ENCODE measurements at places on chromosomes 2 and 18.

DNA sequence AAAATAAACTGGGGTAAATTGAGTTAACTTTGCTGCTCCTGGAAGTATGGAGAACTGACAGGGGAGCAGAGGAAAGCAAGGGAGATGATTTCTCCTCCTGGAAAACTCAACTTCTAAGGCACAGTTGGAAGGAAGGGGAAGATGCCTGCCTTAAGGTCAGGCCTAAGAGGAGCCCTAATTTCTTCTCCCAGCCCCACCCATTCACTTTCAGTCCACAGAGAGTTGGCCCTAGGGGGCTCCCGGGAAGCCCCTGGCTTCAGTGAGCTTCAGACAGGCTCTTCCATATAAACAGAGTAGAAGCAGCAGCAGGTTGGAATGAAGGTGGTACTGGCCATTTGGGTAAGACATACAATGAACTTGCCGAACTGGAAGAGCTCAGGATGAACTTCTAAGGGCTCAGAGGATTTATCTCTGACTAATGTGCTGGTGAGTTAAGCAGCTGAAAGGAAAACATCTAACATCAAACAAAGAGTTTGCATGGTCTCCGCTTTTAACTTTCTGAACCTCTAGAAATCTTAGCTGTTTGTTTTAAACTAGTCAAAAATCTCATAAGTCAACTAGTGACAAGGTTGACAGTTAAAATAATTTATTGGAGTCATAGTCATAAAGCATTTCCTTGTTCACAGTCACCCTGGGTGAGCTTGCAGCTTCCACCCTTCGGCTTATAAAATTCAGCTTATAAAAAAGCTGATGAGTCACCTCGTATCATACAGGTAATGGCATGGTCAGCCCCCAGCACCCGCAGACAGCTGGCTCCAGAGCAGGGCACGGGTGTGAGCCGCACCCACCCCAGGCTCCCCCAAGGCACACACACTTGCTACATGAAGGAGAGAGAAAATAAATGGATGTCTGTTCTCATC is 9.8 kb downstream of the MALL start:
- DNase-seq: no peak

- DNase-seq: no peak
These were observed 119.8 kb downstream of the NDUFA10 start for GRCh38 chr2:239905306-239905705.

GRCh38 chr2:182946958-182947369 is 80.5 kb upstream of the FRZB start:
- no peak for DNase-seq

DNA sequence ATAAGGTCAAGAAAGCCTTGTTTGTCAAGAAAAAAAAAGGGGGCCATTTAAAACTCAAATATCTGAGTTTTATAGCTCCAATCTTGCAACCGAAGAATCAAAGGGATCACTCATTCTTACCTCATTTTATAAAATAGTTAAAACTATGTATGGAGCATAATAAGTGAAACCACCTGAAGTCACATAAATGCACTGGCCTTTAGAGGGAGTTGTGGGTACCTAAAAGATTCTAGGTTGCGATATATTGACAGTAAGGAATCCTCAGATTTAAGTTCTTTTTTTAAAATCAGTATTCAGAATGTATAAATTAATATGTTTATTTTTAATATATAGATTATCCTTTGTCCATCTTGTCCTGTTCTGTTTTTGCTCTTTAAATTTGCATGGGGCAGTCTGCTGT is 3.4 kb downstream of the ARHGAP28 start:
- no peak for DNase-seq

DNA sequence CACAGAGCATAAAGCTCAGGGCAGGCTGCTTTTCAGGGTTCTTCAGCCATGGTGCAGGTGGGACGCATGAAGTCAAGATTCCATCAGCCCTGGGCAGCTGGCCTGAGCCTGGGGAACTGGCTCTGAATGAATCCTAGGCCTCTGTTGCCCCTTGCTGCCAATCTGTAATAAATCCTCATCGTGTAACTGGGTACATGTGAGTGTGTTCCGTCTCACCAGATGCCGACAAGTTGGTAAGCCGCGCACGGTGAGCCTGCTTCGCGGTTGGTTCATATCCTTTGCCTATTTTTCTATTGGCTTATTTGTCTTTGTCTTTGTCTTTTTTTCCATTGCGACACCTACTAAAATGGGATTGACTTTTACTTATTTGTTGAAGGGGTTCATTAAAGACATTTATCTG is 27.7 kb downstream of the B3GNT7 start:
- no peak for DNase-seq

DNA sequence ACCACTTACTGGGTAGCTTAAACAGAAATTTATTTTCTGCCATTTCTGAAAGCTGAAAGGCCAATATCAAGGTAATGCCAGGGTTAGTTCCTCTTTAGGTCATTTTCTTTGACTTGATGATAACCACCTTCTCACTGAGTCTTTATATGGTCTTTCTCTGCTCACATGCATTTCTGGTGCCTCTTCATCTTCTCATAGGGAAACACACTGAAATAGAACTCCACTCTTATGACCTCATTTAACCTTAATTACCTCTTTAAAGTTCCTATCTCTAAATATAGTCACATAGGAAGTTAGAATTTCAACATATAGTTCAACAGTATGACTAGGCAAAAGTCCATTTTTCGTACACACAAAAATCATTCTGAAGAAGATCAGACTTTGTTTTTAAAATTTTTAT is 616.8 kb upstream of the VRK2 start:
- DNase-seq: no peak

GRCh38 chr2:206462240-206462854 is 19.0 kb downstream of the ADAM23 start:
- DNase-seq: no peak

DNA sequence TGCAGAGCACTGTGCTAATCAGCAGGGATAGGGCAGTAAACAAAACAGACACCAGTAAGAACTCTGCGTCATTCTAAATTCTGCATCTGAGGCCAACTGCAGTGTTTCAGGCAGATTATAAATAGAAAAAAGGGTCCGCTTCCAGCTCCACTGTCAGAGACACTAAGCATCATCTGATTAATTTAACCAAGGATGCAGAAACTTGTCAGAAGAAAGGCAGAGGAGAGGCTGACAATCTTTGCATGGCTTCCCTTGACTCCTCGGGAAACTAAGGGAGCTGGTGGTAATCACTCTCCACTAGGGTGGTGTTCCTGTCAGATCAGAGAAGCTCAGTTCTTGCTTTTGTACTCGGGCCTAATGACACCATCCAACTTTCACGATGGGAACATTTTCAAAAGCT is 123.5 kb downstream of the DNAH6 start:
- DNase-seq: no peak

DNA sequence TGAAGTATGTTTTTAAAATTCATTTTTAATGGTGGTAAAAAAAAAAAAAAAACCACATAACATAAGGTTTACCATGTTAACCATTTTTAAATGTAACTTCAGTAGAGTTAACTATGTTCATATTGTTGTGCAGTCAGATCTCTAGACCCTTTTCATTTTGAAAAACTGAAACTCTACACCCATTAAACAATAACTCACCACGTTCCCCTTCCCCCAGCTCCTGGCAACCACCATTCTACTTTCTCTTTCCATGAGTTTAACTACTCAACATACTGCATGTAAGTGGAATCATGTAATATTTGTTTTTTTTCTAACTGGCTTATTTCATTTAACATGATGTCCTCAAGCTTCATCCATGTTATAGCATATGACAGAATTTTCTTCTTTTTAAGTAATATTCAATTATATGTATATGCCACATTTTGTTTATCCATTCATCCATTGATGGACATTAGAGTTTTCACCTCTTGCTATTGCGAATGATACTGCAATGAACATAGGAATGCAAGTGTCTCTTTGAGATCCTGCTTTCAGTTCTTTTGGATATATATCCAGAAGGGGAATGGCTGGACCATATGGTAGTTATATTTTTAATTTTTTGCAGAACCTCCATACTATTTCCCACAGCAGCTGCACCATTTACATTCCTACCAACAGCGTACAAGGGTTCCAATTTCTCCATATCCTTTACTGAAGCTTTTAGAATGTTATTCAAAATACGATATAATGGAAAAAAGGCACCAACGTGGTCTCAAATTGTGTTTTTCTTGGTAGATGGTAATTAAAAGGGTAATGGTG is 91.0 kb downstream of the SPTBN1 start:
- no peak for DNase-seq

GRCh38 chr2:98070081-98070480 is 16.9 kb upstream of the VWA3B start:
- DNase-seq: no peak

- DNase-seq: peak; percentile 18
These were observed 70.2 kb upstream of the SH3BP4 start for GRCh38 chr2:234881413-234882241.

- DNase-seq: no peak
These were observed 61.0 kb downstream of the ADCY3 start for GRCh38 chr2:24858996-24859395.

DNA sequence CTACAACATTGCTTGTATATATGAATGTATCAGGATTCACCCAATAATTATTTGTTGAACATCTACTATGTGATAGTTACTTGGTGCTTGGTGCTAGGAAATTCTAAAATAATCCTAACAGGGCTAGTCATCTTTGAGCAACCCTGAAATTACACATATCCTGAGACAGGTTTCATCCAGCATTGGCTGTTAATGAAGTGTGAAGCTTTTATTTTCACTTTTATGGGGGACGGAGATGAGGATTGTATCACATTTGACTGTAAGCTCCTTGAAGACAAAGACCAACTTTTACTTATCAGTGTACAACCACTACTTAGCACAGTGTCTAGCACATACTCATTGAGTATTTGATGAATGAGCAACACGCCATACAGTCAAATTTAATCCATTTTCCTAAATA is 6.8 kb upstream of the GALM start:
- DNase-seq: no peak

- no peak for DNase-seq
These were observed 49.9 kb downstream of the MTCL1 start for GRCh38 chr18:8754995-8755960.

DNA sequence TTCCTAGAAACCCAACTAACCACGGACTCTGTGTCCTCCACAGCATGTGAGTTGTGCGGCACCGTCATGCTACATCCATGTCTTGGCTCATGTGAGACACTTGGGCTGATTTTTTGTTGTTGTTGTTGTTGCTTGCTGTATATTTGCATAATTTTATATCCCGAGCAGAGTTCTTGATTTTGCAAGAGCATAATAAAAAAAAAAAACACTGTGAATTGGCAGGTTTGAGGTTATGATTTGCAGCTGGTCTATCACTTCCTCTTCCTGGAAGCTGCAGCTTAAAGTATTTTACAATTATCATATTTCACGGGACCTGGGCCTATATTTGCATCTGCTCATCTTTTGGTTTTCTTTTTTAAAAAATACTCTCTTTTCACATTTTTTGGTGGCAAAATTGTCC is 142.3 kb upstream of the NRP2 start:
- DNase-seq: no peak

DNA sequence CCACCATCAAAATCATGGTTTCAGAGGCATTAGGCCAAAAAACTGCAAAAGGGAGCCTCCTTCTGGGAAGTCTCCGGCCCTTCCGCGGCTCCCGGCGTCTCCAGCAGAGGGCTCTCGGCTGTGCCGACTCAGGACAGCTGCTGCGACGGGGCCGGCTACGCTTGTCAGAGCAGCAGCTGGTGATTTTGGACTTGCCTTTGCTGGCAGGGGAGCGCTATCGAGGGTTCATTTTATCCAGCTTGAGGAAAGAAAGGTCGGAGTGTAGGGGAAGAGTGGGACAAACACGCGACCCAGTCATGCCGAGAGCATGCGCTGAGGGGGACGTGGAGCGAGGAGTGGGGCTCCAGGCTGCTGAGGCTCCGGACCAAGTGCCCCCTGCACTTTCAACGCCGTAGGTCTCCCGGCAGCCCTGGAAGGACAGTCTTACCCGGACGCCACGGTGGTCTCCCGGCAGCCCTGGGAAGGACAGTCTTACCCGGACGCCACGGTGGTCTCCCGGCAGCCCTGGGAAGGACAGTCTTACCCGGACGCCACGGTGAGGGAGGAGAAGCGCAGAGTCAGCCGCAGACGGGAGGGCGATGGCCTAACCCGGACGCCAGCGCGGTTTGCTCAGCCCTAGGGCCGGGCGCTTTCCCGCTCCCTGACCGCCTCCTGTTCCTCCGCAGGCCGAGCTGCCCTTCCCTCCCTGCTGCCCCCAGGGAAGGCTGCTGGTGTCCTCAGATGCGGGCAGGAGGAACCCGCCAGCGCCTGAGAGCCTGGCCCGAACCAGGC is 21.7 kb downstream of the DDX18 start:
- DNase-seq: peak; percentile 36

Data from activated T-cell treated with anti-CD3 and anti-CD28 coated beads for 24 hours (primary cell).